ENCODE measurements at places on chromosomes 5 and 9.

GRCh38 chr5:55856516-55857246 is 5.5 kb downstream of the IL31RA start:
- DNase-seq: no peak

GRCh38 chr9:83598487-83598886 is 24.5 kb upstream of the IDNK start:
- DNase-seq: no peak

DNA sequence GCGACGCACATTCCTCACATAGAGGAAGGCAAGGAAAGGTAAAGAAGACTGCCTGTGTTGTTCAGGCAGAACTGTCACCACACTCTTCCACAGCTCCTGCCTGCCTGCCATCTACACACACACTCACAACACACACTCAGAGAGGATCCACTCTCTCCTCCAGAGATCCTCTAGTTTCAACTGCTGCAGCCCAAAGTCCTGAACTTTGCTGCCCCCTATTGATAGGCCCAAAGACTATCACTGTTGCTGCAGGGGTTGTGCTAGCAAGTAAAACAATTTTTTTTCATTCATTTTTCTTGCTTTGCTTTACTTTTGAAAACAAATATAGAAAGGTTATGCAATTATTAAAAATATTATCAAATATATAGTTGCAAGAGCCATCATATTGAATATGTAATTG is 5.9 kb upstream of the CFAP90 start:
- no peak for DNase-seq

DNA sequence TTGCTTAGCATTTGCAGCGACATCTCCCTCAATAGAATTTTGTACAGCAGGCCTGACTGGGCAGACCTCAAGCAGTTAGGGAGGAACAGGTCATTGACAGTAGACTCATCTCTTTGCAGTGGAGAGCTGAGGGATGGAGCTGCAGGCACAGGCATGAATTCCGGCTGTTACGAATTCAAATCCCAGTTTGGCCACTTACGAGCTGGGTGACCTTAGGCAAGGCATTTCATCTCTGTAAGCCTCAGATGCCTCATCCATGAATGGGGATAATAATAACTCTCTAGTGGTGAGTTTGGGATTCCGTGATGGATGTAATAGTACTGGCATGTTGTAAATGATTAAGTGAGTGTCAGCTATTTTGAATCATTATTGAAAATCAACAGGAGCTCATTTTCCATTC is 195.3 kb downstream of the SEMA6A start:
- DNase-seq: no peak

GRCh38 chr5:96836817-96837216 is 29.1 kb upstream of the ERAP1 start:
- DNase-seq: no peak

Data from NCI-H1930 (cell line).